ENCODE measurements at places on chromosomes 5 and 9.

DNA sequence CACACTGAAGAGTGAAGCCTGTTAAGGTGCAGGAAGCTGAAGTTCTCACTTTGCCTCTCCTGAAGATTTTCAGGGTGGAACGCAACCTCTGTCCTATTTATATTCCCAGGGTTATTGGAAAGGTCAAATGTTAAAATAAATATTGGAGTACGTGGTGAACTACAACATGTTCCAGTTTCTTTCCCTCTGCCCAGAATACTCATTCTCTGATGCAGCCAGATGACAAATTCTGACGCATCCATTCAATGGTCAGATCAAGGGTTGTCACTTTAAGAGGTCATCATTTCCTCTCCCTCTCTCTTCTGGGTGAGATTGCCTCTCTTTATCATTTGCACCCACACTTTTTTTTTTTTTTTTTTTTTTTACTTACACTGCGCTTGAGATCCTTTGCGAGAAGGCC is 277.1 kb downstream of the BRINP1 start:
- DNase-seq = no peak

GRCh38 chr5:179912951-179913350 is 5.3 kb upstream of the TBC1D9B start:
- no peak for DNase-seq

DNA sequence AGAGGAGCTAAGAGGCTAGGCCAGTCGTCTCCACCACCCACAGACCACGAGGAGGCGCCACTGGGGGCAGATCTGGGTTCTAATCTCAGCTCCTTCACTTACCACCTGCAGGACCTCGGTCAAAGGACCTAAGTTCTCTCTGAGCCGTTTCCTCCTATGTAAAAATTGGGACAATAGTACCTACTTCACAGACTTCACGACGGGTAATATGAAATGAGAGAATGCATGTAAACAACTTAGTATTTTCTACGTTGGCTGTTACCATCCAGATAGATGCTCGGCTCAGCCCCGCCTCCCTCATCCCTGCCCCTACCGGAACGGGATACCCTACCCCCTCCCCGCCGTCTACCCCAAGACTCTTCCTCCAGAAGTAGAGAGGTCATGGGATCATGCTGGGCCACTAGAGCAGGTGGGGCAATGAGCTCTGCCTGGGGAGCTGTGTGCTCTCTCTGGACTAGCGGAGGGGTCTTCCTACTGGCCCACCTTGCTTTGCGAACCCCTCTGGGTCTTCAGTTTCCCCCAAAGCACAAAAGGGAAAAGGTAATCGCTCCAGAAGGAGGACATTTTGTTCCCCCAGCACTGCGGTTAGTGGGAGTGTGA is 541 bp downstream of the GNPDA1 start:
- DNase-seq = no peak

DNA sequence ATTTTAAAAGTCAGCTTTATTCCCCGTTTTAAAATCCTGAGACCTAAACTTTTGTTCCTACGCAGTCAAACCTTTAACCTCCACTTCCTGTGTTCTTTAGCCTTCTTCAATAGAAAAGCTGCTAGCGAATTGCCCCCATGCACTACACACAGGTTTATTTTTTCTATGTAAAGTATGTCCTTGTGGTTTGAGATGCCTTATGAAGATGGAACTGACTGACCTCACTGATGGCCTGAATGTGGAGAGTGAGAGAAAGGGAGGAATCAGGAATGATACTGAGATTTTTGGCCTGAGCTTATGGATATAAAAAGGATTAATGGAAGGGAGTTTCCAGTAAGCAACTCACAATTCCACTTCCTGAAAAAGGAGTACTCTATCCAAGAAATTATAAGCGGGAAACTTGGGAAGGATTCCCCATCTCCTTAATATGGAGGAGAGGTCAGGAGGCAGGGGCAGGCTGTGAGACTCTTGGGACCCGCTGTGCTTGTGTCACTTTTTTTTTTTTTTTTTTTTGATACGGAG is 89.5 kb downstream of the UGCG start:
- DNase-seq = no peak

All from SK-N-MC (cell line).